ENCODE measurements at places on chromosomes 12 and 14.

- DNase-seq: no peak
Observed at GRCh38 chr14:104230946-104231345, 92.6 kb downstream of the KIF26A start.

DNA sequence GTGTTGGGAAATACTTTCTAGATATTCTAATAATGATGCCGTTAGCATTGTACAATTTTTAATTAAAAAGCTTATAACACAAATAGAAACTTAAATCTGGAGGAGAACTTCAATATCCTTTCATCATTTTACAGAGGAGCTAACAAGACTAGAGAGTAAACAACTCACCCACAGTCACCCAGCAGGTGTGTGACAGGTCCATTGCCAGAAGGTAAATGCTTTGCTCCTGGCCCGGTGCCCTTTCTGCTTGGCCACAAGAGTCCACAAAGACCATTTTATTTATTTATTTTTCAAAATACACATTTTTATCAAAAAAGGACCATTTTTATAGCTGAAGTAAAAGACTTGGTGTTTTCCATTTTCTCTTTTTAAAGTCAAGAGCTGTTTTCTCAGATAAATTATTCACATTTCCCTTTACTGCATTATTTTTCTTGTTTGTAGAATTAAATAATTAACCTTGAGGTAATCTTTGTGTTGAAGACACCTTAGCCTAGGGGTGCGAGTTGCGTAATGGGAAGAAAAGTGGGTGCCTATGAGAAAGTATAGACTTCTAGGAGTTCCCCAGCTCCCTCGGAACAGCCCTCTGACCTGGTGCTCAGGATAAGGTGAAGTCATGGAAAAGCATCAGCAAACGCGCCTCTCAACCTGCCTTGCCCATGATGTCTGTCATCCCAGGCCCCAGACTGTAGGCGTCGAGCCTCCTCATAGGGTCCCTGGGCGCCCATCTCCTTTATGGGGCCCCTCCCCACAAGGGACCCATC is 26.3 kb upstream of the AMIGO2 start:
- DNase-seq: no peak

DNA sequence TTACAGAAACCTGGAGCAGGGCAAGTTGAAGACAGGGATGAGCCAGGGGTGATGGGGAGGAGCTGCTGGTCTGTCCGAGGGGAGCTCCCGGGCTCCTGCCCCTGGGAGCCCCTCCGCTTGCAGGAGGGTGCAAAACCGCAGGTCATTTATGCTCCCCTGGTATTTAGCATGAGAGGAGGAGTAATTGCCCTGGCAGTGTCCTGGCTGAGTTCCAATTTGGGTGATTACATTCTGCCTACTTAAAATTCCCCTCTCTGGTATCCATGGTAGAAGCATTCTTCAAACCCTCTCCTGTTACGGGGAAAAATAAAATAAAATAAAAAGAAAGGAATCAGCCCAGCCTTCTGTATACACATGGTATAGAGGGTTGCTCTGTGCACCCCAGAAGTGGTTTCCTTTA is 61.7 kb upstream of the VRK1 start:
- no peak for DNase-seq

GRCh38 chr12:90953956-90954421 is 987 bp downstream of the CCER1 start:
- DNase-seq: no peak

DNA sequence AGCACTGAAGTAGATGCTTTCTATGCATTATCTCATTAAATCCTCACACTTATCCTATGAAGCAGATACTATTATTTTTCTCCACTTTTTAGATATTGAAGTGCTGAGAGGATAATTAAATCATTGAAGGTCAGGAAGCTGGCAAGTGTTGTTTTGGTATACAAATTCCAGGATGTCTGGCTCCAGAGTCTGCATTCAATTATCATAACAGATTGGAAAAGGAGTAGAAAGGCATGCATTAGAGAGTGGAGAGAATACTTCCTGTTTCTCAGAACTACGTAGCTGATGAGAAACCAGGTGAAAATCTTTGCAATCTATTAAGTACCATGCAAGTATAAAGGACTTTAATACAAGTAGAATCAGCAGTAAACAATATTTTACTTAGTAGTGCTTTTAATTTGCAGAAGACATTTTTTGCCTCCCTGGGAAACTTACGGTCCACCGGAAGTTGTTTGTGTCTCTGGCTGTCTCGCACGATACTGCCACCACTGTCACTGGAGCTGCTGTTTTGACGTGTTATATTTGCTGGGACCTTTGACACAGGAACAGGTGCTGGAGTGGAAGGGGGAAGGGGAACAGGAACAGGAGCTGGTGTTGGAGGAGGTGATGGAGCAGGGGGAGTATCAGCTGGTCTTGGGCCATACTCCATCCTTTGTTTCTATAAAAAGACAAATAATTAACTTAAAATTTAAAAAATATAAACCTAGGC is 158.0 kb downstream of the EPS8 start:
- DNase-seq: no peak

- DNase-seq: no peak
Observed at GRCh38 chr12:16857456-16857923, 251.5 kb upstream of the LMO3 start.

DNA sequence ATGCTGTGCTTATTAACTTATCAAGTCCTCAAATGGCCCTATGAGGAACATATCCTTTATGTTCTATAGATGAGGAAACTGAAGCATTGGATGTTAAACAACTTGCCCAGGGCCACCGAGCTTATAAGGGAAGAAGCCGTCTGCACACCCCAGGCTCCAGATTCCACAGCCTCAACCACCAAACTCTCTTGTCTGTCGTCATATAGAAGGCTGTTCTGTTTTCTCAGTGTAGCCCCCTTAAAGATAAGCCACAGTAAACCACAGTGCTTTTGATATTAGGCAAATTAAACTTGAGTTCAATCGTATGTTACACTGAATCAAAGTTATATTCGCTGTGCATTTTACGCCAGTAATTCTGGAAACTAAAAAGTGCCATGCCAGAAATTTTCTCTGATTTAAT is 116.7 kb downstream of the PRKCH start:
- no peak for DNase-seq

- DNase-seq: no peak
Observed at GRCh38 chr14:97156705-97157104, 359.5 kb downstream of the VRK1 start.

DNA sequence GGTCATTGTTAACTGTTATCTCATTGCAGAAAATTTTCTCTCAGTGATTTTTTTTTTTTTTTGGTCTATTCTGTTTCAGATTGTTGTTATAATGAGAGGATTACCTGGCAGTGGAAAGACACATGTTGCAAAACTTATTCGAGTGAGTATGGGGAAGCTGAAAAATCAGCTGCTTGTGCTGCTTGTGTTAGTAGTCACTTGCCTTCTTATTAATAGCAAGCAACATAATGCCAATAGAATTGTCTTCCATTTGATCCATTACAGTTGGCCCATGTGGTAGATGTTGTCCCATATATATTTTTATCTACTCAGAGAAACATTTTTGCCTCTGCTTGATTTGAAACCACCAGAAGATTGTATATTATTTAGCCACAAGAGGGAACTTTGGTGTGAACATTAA is 53.0 kb downstream of the YLPM1 start:
- no peak for DNase-seq

DNA sequence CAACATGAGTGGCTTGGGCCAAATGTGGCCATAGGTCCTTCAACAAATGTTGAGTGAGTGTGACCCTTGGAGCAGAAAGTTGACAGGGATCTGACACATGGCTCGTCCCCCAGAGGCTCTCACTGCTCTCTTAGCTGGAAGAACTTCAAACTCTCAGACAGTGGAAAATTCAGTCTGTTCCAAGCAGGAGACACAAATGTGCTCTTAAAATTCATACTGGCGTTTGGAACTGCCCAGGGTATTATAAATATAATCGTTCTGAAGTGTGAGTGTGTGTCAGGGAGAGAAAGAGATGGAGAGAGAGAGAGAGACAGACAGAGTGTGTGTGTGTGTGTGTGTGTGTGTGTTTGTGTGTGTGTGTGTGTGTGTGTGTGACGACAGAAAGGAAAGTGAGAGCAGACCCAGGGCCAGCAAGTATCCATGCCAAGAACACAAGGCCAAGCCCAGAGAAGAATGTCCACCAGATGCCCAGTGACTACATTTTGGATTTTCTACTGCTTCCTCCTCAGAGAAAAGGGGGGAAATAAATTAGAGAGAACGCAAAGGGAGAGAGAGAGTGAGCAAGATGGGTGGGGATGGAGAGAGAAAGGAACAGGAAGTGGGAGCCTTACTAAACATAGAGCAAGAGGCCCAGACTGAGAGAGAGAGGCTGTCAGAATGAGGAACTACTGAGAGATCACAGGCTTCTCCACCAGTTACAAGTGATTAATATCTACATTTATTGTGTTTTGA is 193.6 kb upstream of the NUDT4 start:
- no peak for DNase-seq

DNA sequence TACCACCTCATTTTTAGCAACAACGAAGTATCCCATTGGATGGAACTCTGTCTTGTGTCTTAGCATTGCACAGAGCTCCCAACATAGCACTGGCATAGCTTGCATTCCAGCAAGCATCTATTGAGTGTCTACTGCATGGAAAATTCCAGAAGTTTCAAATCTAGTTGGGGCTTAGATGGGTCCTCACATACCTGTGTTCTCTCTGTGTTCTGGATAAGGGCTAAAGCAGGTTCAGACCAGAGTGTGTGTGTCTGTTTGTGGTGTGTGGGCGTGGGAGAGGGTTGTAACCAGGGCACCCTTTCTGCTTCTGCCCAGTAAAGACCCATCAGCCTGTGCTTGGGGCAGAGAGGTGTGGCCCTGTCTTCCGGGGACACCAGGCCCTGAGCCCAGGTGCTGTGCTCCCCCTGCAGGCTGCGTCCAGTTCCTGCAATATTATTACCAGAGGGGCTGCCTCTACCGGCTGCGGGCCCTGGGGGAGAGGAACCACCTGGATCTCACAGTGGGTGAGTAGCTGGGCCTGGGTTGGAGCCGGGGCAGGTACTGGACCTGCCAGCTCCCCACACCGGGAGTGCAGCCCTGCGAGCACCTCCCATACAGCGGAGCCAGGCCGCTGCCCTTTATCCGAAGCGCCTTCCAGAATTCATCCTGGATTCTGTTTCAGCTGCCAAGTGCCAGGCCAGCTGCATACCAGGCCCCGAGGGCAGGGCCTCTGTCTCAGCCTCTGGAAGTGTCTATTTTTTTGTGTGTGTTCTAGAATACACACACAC is 20.3 kb downstream of the RHOF start:
- peak; percentile 59 for DNase-seq

GRCh38 chr14:38209572-38210557 is 2.2 kb downstream of the SSTR1 start:
- DNase-seq: no peak

GRCh38 chr14:104210817-104211195 is 72.4 kb downstream of the KIF26A start:
- DNase-seq: no peak

GRCh38 chr14:72741826-72742117 is 152.1 kb downstream of the DPF3 start:
- DNase-seq: no peak

- no peak for DNase-seq
Observed at GRCh38 chr12:67077617-67078016, 191.5 kb upstream of the CAND1 start.

GRCh38 chr14:61026526-61026925 is 45.5 kb downstream of the SLC38A6 start:
- no peak for DNase-seq

GRCh38 chr12:120316798-120317223 is 10.8 kb downstream of the PLA2G1B start:
- no peak for DNase-seq

GRCh38 chr12:104724992-104725585 is 233.0 kb downstream of the SLC41A2 start:
- DNase-seq: no peak

DNA sequence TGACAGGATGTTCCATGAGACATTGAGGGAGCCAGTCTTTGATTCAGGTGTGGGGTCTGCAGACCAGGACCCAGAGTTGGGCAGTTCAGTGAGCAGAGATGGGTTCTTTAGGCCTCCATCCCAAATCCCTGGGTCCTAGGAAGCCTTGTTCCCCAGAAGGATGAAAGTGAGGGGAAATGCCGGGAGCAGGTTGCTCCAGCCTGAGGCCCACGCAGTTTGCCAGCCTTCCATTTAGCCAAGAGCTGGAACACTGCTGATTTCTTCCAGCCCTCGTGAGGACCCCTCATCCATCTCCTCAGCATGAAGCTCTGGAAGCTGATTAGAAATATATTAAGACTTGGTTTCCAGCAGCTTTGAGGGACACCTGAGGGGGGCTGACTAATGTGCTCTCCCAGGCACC is 12.1 kb downstream of the C14orf132 start:
- no peak for DNase-seq

DNA sequence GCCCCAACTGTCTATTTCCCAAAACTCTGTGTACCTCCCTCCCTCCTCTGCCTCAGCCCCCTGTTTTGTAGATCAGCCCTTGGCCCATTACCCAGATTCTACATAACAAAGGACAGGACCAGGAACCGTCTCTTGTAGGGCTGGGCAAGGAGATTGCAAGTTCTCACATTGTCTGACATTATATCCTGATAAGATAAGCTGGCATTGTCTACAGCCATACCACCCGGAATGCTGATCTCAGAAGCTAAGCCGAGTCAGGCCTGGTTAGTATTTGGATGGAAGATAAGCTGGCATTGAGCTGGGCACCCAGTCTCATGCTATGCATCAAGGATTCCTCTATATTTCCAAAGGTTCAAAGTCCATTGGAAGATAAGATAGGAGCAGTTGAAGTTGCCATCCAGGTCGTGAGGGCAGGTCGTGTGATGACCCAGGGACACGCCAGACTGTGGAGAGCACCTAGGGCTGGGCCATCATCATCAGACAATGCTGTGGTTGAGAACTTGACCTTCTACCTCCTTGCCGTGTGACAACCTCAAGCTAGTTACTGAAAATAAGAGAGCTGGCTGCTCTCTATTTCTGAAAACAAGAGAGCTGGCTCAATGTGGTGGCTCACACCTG is 29.5 kb downstream of the PHETA1 start:
- DNase-seq: no peak

DNA sequence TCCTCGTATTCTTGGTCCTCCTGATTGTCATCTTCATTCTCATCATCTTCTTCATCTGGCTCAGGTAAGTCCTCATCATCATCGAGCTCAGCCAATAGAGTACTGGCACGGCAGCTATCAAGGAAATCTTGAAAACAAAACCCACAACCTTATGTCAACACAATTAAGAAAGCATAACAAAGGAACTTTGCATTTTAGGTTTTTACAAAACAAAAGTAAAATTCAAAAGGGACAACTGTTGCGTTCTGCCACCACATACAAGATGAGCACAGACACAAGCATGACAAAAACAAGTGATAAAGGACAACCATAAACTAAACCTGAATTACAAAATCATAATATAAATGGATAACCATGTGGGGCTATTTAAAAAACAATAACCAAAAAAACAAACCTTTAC is 84.7 kb downstream of the HECTD1 start:
- no peak for DNase-seq
